Melanocyte of skin (primary cell): ENCODE measurements at places on chromosomes 1 and 21. TPM values are rescaled to one million over a fixed set of nuclear protein-coding genes. Genes with fewer than 3 reads are reported as not detected.

Gene S100A14
- total RNA-seq, result not detected in 2 replicates

Gene CASQ1
- not detected in 2 replicates for total RNA-seq

Gene GBP6
- not detected in 2 replicates for total RNA-seq

Gene FCGR2B
- total RNA-seq, result 0.67 and 2.0 TPM in 2 replicates

Gene CACHD1
- 1.4 and 2.2 TPM in 2 replicates for total RNA-seq
